ENCODE measurements at places on chromosomes 7 and 10.

- no peak for DNase-seq
Observed at GRCh38 chr7:6442114-6442513, 5.6 kb downstream of the DAGLB start.

GRCh38 chr10:131277278-131277677 lies 34.2 kb downstream of the TCERG1L start:
- no peak for DNase-seq

DNA sequence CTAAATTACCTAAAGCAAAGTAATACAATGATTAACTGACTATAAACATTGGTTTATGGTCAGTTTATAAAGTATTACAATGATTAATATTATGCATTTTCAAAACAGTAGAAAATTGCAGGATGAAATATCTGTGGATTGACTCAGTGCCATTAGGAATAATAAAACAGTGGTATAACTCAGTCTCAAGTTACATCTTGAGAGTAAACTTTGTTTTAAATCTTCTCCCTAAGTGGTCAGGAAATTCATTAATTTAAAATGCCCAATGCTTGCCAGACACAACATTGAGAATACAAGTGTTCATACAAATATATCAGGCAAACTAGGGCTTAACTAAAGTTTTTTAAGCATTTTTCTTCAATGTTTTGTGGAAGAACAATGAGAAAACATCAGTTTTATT lies 257.8 kb downstream of the ETV1 start:
- no peak for DNase-seq

DNA sequence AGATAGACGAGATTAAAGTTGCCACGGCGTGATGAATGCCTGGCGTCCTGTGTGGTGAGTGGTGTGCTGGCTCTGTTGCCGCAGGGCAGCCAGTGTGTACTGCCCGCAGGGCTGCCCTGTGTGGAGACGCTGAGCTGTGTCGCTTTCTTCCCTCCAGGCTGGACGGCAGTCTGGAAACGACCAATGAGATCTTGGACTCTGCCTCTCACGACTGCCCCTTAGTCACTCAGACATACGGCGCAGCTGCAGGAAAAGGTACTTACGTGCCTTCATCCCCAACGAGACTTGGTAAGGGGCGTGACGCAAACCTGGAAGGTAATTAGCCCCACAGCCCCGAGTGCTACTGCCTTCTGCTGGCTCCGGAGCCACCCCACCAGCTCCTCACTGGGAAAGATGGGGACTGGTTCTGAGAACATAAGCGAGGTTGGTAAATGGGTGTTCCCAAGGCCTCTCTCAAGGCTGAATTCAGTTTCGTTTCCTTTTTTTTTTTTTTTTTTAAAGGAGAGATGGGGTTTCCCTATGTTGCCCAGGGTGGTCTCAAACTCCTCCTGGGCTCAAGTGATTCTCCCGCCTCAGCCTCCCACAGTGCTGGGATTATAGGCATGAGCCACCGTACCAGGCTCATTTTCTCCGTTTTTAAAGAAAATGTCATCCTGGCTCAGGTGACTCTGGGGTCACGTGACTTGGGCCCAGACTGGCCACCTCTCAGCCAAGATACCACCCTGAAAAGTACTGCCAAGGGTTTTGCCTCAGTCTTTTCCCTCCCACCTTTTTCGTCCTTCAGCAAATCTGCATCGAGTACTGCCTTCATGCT lies 39.6 kb downstream of the WIPI2 start:
- no peak for DNase-seq

- no peak for DNase-seq
Observed at GRCh38 chr10:323651-324293, 188.5 kb downstream of the ZMYND11 start.

GRCh38 chr7:92665926-92666325 lies 75.7 kb upstream of the FAM133B start:
- no peak for DNase-seq

- DNase-seq = no peak
Observed at GRCh38 chr7:38574086-38574485, 57.1 kb downstream of the AMPH start.

DNA sequence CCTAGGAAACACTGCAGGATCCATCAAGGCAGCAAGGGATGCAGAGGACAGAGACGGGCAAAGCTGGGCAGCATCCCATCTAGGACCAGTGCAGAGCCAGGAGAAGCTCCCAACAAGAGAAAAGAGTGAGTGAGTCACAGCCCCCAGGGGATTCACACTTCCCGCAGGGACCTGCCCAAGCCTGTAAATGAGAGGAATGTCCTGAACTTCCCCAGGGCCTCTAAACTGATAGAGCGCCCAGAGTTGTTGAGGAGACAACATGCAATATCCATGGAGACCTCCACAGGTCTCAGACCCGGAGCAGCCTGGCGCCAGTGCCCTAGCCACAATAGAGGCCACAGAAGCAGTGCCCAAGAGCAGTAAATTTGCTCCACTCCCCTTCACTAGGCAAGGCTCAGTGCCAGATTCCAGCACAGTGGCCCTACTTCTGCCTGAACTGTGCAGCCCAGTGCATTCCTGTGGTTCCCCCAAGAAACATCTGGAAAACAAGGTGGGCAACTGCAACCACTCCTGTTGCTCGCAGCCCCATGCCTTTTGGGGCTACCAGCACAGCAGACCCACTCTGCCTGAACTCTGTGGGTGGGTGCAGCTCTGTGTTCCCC lies 567.5 kb downstream of the POM121L12 start:
- no peak for DNase-seq

DNA sequence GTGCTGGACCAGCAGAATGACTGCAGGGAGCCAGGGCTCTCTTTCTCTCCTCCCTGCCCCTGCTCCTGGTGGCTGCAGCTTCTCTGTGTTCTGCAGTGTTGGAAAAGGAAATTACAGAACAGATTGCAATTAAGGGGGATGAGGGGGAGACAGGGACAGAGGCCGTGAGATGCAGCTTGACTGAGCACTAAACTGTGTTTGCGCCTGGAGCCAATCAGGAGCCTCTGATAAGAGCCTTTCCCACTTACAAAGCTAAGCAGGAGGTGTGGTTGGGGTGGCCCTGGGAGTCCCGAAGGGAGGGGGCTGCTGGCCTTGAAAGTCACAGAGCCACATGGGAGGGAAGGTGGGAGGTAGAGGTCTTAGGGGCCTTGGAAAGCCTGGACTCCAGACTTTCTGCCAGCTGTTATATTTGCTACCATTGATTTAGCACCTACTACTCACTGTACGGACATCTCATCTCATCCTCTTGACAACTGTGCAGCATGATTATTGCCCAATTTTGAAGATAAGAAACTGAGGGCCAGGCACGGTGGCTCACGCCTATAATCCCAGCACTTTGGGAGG lies 26.7 kb downstream of the TRIM8 start:
- no peak for DNase-seq

DNA sequence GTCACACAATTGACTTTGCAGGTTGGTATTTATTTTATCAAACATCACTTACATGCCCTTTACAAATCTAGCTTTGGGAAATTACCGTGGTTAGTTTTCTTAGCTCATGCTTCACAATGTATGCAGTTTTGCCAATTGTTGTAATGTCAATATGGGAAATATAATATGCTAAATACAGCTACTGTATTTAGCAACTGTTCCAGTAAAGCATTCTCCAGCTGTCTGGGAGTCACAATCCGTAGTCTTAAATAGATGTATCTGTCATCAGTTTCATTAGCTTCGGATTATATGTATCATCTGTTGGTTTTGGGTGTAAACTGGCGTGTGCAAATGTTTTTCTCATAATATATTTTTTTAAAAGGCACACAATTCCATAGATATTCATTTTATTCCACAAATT lies 19.4 kb upstream of the AHR start:
- no peak for DNase-seq

GRCh38 chr10:28996947-28997551 lies 291.8 kb upstream of the LYZL1 start:
- no peak for DNase-seq

GRCh38 chr10:95693071-95693667 lies 558 bp downstream of the TCTN3 start:
- DNase-seq = no peak

DNA sequence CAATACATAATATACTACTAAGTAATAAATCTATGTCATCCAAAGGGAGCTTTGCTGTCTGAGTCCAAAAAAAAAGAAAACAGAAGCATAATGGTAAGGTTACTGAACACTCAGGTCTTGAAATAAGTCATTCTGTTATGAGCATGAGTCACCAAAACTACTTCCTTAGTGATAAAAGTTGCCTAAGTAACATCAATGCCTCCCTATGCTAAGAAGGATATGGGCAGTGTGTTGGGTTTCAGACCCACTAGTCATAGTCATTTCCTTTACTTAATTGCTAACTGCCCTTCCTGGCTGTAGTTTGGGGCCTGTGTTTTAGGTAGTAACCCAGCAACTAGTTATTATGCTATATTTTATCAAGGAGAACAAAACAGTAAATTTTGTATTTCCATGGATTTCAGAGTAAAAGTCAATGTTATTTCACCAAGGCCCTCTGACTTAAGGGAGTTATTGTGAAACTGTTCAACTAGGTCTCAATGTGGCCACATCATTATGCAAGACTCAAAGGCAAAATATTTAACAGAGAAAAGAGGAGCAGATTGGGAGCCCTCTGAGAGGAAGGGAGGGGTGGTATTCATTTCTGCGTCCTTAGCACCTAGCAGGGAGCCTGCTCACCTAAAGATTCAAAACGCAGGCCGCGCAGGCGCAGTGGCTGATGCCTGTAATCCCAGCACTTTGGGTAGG lies 11.7 kb upstream of the VIM start:
- no peak for DNase-seq

DNA sequence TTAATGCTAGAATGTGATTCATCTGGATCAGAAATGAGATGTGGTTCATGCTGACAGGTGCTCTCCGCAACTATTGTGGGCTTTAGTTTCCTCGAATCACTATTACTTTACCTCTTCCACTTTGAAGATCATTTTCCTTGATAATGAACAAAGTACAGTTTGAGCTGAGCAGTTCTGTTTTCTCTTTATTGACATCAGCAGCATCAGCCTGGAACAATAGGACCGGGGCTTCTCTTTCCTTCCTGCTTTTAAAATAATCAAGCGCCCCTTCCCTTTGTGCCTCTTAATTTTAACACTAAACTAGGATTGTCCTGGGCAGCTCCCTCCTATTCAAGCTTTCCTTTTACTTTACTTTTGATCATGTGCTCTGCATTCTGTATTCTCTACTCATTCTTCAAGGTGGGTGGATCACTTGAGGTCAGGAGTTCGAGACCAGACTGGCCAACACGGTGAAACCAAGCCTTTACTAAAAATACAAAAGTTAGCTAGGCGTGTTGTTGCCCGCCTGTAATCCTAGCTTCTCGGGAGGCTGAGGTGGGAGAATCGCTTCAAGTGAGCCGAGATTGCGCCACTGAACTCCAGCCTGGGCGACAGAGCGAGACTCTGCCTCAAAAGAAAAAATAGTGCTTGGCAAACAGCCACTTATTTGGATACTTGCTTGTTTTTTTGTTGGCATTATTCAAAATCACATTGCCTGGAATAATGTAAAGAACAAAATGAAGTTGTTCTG lies 67.0 kb upstream of the RHEB start:
- DNase-seq = no peak

DNA sequence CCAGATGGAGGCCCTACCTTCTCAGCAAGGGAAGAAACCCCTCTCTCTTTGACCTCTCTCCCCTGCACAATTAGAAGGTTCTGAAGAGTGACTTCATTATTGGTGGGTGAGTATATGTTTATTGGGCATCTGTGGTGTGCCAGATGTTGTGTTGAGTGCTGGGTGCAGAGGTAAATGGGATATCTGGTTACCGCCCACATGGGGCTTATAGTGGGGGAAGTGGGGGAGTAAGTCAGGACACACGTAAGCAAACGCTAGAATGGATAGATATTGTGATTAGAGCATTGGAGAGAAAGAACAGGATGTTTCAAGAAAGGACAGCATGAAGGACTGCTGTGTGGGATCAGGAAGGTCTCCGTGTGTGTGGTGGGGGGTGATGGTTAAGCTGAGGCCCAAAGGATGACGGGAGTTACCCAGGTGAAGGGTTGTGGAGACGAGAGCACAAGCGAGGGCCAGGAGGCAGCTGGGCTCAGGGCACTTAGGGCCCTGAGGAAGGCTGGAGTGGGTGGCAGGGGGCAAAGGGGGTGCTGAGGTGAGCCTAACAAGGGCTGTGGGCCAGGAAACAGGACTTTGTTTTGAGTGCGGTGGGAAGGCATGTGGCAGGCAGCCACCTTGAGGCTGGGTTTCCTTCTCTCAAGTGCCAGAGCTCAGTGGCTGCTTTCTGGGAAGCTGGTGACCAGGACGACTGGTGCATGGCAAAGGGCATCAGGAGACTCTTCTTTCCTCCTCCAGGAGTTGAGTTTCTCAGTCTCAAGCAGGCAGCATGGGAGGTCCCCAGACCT lies 299.9 kb downstream of the RPS24 start:
- DNase-seq = no peak

- no peak for DNase-seq
Observed at GRCh38 chr10:61804414-61804813, 97.1 kb upstream of the ARID5B start.

- no peak for DNase-seq
Observed at GRCh38 chr10:11740907-11741306, 1.3 kb upstream of the ECHDC3 start.

All from activated CD8-positive, alpha-beta memory T cell treated with anti-CD3 and anti-CD28 coated beads for 1 hour (primary cell).